ENCODE measurements at places on chromosomes 16 and 17.

DNA sequence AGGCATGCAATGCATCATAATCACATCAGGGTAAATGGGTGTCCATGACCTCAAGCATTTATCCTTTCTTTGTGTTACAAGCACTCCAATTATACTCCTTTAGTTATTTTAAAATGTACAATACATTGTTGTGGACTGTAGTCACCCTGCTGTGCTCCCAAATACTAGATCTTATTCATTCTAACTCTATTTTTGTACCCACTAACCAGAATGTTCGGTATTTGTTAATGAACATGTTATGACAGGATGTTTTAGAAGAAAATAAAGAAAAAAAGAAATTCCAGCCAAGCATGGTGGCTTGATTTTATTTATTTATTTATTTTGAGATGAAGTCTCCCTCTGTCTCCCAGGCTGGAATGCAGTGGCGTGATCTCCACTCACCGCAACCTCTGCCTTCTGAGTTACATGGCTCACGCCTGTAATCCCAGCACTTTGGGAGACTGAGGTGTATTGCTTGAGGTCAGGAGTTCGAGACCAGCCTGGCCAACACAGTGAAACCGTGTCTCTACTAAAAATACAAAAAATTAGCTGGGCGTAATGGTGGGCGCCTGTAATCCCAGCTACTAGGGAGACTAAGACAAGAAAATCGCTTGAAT, 1.8 kb upstream of the NDE1 start:
- no peak for DNase-seq

DNA sequence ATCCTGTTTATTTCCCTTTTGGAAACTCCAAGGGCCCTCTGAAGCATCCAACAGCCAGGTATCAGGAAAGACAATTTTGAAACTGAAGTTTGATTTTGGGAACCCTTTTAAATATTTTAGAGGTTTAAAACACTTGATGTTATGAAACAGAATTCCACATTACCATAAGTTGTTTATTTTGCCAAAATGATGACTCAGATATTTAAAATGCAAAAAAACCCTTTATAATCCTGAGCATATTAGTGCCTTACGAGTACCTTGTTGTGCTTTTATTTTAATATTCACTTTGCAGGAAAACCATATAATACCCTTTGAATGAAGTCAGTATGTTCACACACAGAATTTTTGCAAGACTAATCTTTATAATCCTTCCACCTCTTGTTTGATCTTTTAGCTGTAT, 765.1 kb upstream of the CA10 start:
- no peak for DNase-seq

GRCh38 chr16:48444574-48444973, 59.4 kb upstream of the SIAH1 start:
- DNase-seq, result no peak

- DNase-seq, result no peak
Observed at GRCh38 chr17:74217037-74217730, 3.8 kb downstream of the TTYH2 start.

- DNase-seq, result no peak
Observed at GRCh38 chr16:84876873-84877606, 57.3 kb downstream of the CRISPLD2 start.

- no peak for DNase-seq
Observed at GRCh38 chr17:10316801-10317542, 55.8 kb downstream of the MYH13 start.

DNA sequence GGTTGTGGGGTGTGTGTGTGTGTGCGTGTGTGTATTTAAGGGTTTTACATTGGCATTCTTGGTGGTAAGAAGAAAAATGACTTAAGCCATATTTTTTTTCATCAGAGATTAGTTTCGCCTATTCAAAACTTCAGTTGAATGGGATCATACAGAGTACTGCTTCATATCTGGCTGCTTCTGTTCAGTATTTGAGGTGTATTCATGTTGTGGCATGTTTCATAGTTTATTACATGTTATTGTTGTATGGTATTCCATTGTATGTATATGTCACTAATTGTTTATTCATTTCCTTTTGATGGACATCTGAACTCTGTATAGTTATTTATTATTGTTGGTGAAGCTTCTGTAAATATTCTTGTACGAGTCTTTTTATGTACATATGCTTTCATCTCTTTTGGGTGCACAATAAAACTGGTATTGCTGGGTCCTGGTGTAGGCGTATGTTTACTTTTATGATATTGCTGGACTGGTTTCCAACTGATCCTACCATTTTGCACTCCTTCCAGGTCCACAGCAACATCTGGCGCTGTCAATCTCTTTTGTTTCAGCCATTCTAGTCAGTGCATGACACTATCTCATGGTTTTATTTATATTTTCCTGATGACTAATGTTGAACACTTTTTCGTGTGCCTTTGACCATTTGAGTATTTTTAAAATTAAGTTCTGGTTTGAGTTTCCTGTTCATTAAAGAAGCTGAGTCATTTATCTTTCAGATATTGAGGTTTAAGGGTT, 77.4 kb upstream of the MAF start:
- DNase-seq, result no peak

GRCh38 chr17:51721730-51722129, 436.8 kb downstream of the CA10 start:
- DNase-seq, result no peak

DNA sequence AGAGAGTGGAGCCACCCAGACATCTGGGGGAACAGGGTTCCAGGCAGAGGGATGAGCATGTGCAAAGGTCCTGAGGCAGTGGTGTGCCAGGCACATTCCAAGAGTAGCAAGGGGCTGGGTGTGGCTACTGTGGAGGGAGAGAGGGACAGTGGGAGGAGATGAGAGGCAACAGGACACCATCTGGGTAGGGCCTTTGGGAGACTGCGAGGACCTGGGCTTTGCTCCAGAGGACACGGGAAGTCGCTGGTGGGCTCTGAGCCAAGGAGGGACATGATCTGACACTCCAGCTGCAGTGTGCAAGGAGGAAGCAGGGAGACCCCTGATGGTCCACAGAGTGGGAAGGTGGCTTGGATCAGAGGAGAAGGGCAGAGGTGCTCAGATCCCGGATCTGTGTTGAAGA, 56.7 kb upstream of the MED9 start:
- no peak for DNase-seq

GRCh38 chr16:1645914-1646525, 32.1 kb upstream of the JPT2 start:
- DNase-seq, result no peak

- DNase-seq, result no peak
Observed at GRCh38 chr17:7562208-7562605, 488 bp downstream of the SENP3 start.

DNA sequence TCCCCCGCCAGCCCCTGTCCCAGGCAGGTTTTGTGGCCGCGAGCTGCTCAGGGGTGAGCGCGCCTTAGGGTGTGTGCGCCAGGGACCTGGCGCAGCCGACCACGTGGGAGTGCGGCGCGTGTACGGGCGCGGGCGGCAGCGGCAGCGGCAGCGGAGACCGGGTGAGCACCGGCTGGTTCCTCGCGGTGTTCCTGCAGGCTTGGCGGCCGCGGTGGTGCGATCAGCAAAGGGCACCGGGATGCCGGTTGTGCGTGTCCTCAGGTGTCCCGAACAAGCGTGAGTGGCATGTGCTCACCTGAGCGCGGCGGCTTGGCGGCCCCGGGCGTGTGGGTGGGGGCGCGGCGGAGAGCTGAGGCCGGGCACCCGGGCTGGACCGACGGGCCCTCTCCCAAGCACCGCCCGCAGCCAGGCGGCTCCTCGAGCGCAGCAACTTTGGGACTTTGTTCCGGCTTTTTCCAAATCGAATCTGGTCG, 381 bp upstream of the HSD11B2 start:
- no peak for DNase-seq

DNA sequence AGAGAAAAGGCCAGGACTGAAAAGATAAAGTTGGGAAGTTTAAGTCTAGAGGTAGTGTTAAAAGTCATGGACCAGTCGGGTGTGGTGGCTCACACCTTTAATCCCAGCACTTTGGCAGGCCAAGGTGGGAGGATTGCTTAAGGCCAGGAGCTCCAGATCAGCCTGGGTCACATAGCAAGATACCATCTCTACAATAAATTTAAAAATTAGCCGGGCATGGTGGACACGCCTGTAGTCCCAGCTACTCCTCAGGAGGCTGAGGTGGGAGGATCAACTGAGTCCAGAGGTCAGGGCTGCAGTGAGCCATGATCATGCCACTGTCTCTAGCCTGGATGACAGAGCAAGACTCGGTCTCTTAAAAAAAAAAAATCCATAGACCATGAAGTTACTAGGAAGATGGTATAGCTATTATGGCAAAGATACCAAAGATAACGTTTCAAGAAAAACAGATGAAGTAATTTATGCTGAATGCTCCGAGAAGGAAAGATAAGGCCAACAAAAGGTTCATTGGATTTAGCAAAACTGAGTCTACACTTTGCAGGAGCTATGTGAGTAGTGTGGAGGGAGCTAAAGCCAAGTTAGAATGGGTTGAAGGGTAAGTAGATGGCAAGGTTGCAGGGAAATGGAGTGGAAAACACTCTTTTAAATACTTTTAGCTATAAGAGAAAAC, 11.7 kb downstream of the TRIM37 start:
- no peak for DNase-seq

DNA sequence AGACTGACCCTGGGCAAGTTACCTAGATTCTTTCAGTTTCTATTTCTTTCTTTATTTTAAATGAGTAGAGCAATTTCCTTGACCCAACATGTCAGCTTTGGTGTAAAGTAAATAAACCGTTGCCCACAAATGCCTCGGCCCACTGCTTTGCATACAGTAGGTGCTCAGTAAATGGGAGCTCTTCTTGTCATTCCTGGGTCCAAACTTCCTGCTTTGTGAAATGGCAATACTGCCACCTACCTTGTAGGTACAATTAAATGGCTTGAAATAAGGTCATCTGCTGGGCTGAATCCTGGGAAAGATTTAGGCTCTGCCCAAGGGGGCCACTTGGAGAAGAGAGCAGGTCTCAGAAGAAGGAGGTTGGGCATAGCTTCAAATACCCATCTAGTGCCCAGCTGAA, 253.0 kb downstream of the HS3ST3B1 start:
- no peak for DNase-seq

DNA sequence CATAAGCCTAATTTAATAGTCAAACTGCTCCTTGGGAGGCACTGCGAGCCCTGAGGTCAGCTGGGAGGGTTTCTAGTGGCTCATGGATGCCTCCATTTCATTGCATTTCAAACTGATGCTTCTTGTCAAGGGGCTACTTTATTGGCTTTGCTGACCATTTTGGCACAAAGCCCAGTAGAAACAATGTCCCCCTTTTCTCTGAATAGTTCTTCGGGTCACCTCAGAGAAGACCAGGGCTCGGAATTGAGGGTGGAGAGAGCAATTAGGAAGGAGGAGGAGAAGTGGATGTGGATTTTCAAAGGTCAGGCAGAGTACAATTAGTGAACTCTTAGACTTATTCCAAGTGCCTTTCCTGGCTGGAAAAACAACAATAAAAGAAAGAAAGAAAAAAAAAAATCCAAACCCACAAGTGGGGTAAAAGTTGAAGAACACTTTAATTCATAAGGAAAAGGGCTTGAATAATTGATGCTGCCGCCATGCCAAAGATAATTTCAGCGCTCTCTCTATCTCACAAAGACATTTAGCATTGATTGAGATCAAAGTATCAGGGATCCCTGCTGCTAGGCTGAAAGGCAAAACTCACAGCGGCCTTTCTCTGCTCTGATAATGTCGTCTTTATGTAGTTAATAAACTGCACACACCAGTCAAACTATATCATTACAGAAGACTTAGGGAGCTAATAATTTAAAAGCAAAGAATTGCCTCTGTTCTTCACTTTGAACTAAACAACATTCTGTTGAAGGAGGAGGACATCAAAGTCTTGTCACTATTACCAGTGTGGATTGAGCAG, 122.7 kb downstream of the RGS9 start:
- DNase-seq, result no peak

DNA sequence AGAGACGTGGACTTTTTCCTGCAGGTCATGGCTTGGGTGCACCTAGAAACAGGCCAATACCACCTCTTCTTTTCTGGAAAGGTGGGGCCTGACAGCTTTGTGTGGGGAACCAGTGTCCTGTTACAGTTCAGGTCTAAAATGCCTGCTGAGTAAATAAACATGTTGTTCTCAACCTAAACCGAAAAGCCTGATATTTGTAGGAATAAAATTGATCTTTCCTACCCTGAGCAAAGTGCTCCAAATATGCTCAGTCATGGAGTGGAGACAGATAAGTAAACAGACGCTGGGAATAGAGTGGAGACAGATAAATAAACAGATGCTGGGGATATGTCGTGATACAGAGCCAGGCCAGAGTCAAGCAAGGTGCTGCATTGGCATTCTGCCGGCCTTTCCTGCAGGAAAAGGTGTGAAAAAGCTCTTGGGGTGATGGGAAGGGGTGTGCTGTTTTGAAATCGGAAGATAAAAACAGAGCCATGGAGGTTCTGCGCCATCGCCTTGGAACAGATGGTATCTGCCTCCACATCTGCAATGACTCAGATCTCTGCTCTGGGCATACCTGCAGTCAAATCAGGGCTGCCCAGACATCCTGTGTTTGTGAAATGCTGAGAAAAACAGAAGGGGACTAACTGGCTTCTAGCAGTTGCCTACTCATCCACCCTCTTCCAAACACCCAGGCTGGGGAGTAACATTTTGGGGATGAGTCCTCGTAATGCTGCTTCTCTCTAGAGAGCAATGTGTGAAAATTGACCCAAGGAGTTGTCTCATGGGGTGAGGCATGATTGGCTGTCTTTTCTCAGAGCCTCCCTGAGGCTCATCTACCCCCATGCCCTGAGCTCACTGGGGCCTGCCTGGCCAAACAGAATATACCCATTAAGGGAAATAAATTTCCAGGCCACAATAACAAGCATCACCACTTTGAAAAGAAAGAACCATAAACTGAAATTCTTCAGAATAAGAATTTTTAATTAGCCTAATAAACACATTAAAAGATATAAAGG, 16.8 kb upstream of the TRPV2 start:
- DNase-seq, result no peak

DNA sequence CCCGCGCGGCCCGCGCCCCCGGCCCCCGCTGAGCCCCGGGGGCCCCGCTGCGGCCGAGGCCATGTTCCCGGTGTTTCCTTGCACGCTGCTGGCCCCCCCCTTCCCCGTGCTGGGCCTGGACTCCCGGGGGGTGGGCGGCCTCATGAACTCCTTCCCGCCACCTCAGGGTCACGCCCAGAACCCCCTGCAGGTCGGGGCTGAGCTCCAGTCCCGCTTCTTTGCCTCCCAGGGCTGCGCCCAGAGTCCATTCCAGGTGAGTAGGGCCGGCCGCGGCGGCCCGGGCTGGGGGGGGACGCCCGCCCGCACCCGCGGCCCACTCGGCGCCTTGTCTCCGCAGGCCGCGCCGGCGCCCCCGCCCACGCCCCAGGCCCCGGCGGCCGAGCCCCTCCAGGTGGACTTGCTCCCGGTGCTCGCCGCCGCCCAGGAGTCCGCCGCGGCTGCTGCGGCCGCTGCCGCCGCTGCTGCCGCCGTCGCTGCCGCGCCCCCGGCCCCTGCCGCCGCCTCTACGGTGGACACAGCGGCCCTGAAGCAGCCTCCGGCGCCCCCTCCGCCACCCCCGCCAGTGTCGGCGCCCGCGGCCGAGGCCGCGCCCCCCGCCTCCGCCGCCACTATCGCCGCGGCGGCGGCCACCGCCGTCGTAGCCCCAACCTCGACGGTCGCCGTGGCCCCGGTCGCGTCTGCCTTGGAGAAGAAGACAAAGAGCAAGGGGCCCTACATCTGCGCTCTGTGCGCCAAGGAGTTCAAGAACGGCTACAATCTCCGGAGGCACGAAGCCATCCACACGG, 504 bp downstream of the MAZ start:
- no peak for DNase-seq

- DNase-seq, result no peak
Observed at GRCh38 chr16:13036600-13036999, 135.2 kb downstream of the SHISA9 start.

GRCh38 chr17:80459234-80459633, 17.2 kb downstream of the NPTX1 start:
- no peak for DNase-seq

Data from GOT3 (cell line).